Bronchial epithelial cell (primary cell): ENCODE measurements at places on chromosomes 2 and 18. TPM values are rescaled to one million over a fixed set of nuclear protein-coding genes. Genes with fewer than 3 reads are reported as not detected.

Gene BOK
- 18.4 and 19.5 TPM in 2 replicates for total RNA-seq

Gene NIFK
- total RNA-seq: 65.0 and 66.6 TPM in 2 replicates

Gene CD8B
- total RNA-seq: not detected in 2 replicates

Gene SLC9A4
- total RNA-seq: under 0.01 and 0.13 TPM in 2 replicates

Gene AAK1
- total RNA-seq: 17.9 and 32.5 TPM in 2 replicates

Gene POTEI
- not detected in 2 replicates for total RNA-seq

Gene MC4R
- under 0.01 TPM in 1 of 2 replicates, not detected in the other for total RNA-seq

Gene COBLL1
- total RNA-seq: 10.5 and 18.9 TPM in 2 replicates

Gene EHD3
- total RNA-seq: 1.6 and 2.3 TPM in 2 replicates

Gene GNAL
- 8.8 and 10.8 TPM in 2 replicates for total RNA-seq

Gene AQP12B
- total RNA-seq: not detected in 2 replicates

Gene CXCR1
- total RNA-seq: not detected in 2 replicates

Gene STARD7
- 73.2 and 93.7 TPM in 2 replicates for total RNA-seq

Gene TCF23
- under 0.01 TPM in 1 of 2 replicates, not detected in the other for total RNA-seq

Gene SH3YL1
- total RNA-seq: 88.8 and 104 TPM in 2 replicates

Gene SMC6
- 20.5 and 23.0 TPM in 2 replicates for total RNA-seq

Gene DSG2
- 91.5 and 110 TPM in 2 replicates for total RNA-seq

Gene EPB41L3
- 0.53 and 7.4 TPM in 2 replicates for total RNA-seq

Gene LRP1B
- under 0.01 TPM in 1 of 2 replicates, not detected in the other for total RNA-seq

Gene TMEM37
- total RNA-seq: 0.26 TPM in 1 of 2 replicates, not detected in the other

Gene MYL12A
- 702 and 937 TPM in 2 replicates for total RNA-seq

Gene WNT6
- not detected in 2 replicates for total RNA-seq

Gene DLX1
- total RNA-seq: not detected in 2 replicates

Gene HOXD12
- total RNA-seq: not detected in 2 replicates

Gene FHL2
- total RNA-seq: 67.2 and 76.9 TPM in 2 replicates

Gene GRHL1
- 25.5 and 85.5 TPM in 2 replicates for total RNA-seq

Gene MLPH
- total RNA-seq: 6.6 and 14.7 TPM in 2 replicates

Gene CHRNA1
- total RNA-seq: not detected in 2 replicates

Gene SCTR
- total RNA-seq: not detected in 2 replicates

Gene SERPINB7
- 25.0 and 46.6 TPM in 2 replicates for total RNA-seq

Gene CDH2
- total RNA-seq: 0.13 and 0.79 TPM in 2 replicates
